ENCODE measurements at places on chromosomes 5 and 9. TPM values are rescaled to one million over a fixed set of nuclear protein-coding genes. Genes with fewer than 3 reads are reported as not detected.

Gene CDX1
- not detected for total RNA-seq

Gene NTMT1
- total RNA-seq, result 33.6 TPM

Gene ITGA2
- not detected for total RNA-seq

Gene ZDHHC21
- total RNA-seq, result 35.5 TPM

Gene IFNA13
- not detected for total RNA-seq

Gene LMX1B
- total RNA-seq, result not detected

Gene FAM81B
- total RNA-seq, result not detected

Gene LCN9
- not detected for total RNA-seq

Gene NTRK2
- total RNA-seq, result not detected

Gene TMC1
- total RNA-seq, result not detected

Gene UGCG
- total RNA-seq, result 53.5 TPM

Gene UNC5A
- not detected for total RNA-seq

Gene DAPK1
- total RNA-seq, result 0.92 TPM

Gene PCDHA4
- not detected for total RNA-seq

Gene CCNO
- not detected for total RNA-seq

Gene CACFD1
- total RNA-seq, result 31.1 TPM

Gene GDNF
- total RNA-seq, result not detected

Gene PAEP
- total RNA-seq, result not detected

Gene CCL28
- 16.8 TPM for total RNA-seq

Gene ANKRD33B
- 23.4 TPM for total RNA-seq

Gene SPATA24
- 6.4 TPM for total RNA-seq

Gene EGFLAM
- total RNA-seq, result not detected

Gene CSF1R
- total RNA-seq, result 1.5 TPM

Gene TTC16
- total RNA-seq, result not detected

Gene KCNIP1
- total RNA-seq, result not detected

Gene PLPP7
- total RNA-seq, result 2.9 TPM

Gene DDX4
- total RNA-seq, result not detected

Gene SVEP1
- total RNA-seq, result not detected

Gene EHMT1
- total RNA-seq, result 394 TPM

Gene CAPSL
- total RNA-seq, result not detected

Gene PCDHGA12
- 2.8 TPM for total RNA-seq

Gene FAM170A
- total RNA-seq, result not detected

Gene FOXD4L4
- total RNA-seq, result 0.90 TPM

Gene CDC20B
- not detected for total RNA-seq

Gene AGXT2
- not detected for total RNA-seq

Gene OR1J2
- total RNA-seq, result not detected

Gene POU5F2
- 4.6 TPM for total RNA-seq

Gene SPATA31D4
- not detected for total RNA-seq

Gene GLRA1
- not detected for total RNA-seq

Gene LCN12
- 1.9 TPM for total RNA-seq

Gene SMIM3
- total RNA-seq, result not detected
